Suppressor macrophage treated with lipopolysaccharide for 4 hours (primary cell): ENCODE measurements at places on chromosomes 4 and X.

DNA sequence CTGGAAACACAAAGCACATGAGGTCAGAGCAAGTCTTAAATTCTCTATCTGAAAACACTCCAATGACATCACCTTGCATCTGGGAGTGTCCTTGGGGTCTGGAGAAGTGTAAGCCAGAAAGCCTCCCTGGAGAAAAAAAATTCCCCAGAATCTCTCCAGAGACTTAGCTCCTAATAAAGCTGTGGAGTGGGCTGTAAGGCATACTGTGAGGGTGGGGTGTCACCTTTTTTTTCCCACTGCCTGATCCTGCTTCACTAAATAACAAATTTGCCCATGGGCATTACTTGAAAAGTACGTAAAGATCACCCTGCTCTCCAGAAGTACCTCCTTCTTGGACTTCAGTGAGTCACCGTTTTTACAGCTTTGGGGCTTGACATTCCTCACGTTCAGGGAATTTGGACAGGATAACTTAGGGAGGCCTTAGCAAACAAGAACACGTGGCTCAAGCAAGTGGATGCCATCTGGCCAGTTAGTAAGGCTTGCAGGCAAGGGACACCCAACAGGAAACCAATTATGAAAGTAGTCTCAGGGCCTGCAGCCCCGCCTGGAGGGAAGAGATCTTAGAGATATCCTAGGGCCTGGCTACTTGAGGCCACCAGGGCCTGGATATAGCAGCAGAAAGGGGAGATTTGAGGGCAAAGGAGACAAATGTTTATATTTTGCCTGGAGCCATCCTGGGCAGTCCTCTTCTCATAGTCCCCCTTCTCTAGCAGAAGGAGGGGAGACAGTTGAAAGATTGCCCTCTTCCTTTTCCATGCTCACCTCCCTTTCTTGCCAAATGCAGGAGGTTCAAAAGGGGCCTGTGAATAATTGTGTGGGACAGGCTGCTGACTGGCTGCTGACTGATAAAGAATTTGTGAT is 60.1 kb upstream of the PLAC1 start:
- DNase-seq: no peak

- no peak for DNase-seq
Measured at GRCh38 chrX:18490806-18491555, 65.6 kb downstream of the CDKL5 start.

DNA sequence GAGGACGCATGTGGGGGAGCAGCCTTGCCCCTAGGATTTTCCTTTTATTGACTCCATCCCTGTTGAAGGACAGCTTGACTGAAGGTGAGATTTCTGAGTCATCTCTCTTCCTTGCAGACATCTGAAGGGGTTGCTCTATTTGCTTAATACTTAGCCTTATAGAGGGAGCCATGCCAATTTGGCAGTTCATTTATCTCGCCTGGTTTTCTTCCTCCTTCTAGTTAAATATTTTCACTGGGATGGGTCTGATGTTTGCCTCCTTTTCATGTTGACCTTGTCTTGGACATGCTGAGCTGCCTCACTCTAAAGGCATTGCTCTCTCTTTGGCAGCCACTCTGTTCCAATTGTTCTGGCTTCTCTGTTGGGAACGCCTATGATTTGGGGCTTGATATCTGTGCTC is 151.0 kb upstream of the PSAPL1 start:
- DNase-seq: no peak

GRCh38 chr4:134668237-134668636 is 466.6 kb upstream of the PABPC4L start:
- no peak for DNase-seq
